ENCODE measurements at places on chromosomes 13 and 19.

DNA sequence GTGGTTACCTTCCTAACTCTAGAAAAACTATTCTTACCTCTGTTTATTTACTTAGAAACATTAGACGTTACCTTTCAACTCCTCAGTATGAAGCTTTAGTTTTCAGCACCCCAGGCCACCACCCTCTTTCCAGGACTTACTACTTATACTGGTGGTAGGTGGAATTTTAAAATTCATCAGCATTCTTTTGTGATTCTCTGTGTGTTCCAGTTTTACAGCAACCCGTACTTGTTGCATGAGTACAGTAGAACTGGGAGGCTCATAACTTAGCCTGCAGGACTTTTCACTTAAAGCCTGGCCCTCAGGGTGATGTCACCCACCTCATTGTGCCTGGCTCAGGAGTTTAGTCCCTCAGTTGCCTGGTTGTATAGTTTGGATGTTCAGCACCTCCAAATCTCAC lies 49.4 kb upstream of the ALOX5AP start:
- no peak for DNase-seq

DNA sequence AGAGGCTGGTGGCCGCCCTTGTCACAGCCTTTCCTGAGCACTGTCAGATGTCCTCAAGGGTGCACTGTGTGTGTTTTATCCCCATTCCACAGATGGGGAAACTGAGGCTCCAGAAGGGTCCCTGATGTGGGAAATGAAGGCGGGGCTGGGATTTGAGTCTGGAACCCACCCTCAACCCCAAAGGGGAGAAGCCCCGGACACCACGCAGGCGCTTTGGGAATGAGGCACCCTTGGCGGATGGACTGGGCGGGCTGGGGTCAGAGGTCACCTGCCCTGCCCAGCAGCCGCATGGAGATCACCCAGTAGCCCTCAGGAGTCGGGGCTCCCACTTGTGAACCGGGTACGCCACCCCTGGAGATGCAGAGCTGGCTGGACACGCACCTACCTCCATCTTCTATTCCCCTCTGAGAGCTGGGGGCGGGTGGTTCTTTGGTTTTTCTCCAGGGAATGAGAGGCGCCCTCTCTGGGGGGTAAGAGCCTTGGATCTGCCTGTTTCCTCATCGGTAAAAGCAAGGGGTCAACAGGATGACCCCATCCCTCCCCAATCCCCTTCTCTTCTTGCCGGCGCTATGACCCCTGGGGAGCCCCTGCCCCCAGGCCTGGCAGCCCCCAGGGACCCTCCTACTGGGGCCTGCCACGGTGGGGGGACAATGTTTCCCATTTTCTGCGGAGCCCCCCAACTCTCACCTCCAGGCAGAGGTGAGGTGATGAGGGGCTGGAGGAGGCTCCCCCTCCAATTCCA lies 8.3 kb upstream of the ONECUT3 start:
- peak; percentile 18 for DNase-seq

DNA sequence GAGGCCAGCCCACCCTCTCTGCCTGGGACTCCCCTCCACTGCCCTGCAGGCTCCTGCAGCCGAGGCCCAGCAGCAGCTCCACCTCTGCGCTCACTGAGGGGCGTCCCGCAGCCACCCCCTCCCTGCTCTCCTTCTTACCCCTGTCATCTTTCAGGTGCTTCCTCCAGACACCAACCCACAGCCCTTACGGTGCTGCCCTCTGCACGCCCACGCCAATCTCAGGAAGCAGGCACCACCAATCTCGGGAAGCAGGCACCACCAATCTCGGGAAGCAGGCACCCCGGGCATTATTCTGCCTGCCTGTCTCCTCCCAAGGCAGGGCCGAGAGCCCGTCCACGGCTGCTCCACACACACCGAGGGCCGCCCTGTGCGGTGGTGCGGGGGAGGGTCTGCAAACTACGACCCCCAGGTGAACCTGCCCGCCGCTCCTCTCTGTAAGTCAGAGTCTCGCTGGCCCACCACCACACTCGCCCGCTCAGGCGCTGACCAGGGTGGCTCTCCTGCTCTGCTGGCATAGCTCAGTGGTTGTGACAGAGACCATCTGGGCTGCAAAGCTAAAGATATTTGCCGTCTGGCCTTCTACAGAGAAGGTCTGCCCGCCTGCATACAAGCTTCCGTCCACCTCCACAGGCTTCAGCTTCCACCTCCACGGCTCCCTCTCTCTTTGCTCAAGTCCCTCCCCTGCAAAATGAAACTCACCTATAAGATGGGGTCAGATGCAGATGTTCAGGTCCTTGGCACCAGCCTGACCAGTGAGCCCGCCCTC lies 2.9 kb downstream of the LSM7 start:
- DNase-seq, result no peak

GRCh38 chr13:23432626-23433025 lies 876 bp downstream of the SACS start:
- no peak for DNase-seq

DNA sequence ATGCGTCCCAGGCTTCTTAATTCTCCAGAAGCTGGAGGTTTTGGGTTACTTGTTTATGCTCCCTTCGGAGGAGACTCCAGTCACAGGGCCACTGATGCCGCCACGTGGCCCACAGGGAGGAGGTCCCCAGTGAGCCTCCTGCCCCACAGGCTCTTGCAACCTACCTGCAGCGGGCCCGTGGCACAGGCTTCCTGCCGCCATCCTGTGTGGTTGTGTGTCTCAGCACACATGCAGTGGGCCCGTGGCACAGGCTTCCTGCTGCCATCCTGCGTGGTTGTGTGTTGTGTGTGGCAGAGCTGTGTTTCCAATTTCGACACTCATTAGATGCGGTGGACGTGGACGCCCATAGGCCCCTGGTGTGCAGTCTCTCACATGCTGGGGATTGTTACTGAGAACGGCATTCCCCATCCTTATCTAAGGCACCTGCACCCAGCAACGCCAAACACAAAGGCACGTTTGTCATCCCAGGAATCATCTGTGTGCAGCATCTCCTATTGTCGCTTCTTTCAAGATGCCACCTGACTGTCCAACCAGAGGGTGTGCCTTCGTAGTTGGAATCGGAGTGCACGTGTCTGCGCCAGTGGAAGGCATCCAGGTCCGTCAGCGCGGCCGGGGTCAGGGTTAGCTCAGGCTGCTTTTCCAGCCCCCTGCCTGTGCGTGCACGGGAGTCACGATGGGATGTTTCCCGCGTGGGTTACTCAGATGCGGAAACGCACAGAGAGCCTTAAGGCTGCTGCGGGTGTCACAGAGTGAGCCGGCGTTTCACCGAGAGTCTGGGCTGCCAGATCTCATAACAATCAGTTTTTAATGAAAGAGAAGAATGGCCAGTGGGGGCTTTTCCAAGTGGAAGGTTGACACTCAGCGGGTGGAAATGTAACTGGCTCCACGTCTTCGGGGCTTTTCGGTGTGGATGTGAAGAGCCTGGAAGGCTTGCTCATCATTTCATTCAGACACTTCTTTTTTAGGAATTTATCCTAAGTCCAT lies 119.8 kb downstream of the ATP11A start:
- no peak for DNase-seq

- DNase-seq, result no peak
These were observed 1.4 kb upstream of the ERFL start for GRCh38 chr19:41929536-41930071.

GRCh38 chr19:4066682-4067395 lies at the start of gene ZBTB7A:
Gene ZBTB7A, minus strand, starts transcription at chr19:4066899. Its CDS starts 11,667 bp downstream, at chr19:4055232.
- peak; percentile 75 for DNase-seq

DNA sequence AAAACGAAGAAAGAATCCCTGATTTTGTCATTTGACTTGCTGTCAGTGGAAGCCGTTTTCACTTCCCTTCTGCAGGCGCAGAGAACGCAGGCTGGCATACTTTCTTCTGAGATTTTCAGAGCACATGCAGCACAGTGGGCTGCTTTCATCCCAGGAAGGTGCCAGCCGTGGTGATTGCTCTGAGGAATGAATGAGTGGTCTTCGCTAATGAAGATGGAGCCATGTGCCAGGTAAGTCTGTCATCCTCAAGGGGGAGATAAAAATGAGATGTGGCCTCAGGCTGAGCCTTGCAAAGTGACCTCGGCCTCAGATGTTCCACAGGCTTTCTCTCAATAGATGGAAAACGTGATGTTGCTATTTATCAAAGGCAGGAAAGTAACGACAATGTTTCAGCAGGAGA lies 94.6 kb upstream of the FARP1 start:
- DNase-seq, result no peak

GRCh38 chr19:16153582-16154336 lies 10.3 kb downstream of the HSH2D start:
- no peak for DNase-seq

GRCh38 chr19:47489072-47489914 lies 5.3 kb upstream of the KPTN start:
- no peak for DNase-seq

GRCh38 chr13:97108530-97108900 lies 113.6 kb upstream of the MBNL2 start:
- no peak for DNase-seq

DNA sequence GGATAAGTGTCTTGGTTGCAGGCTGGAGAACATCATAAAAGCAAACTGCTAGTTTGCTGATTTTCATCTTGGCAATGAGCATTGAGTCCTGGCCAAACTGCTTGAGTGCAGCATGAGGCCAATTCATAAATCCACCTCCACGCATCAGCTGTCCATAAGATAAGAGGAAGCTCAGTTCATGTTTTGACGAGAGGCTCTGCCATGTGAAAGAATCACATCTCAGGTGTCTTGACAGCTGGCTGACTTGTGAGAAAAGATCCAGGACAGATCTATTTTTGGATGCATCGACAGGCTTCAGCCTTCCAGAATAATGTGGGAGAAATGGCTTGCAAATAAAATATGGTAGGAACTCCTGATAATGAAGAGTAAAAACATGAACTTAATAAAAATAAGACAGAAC lies 5.4 kb upstream of the ZNF682 start:
- no peak for DNase-seq

- no peak for DNase-seq
These were observed 12.5 kb downstream of the ZNF787 start for GRCh38 chr19:56108447-56109195.

GRCh38 chr13:111978546-111978945 lies 88.4 kb upstream of the SOX1 start:
- DNase-seq, result no peak

DNA sequence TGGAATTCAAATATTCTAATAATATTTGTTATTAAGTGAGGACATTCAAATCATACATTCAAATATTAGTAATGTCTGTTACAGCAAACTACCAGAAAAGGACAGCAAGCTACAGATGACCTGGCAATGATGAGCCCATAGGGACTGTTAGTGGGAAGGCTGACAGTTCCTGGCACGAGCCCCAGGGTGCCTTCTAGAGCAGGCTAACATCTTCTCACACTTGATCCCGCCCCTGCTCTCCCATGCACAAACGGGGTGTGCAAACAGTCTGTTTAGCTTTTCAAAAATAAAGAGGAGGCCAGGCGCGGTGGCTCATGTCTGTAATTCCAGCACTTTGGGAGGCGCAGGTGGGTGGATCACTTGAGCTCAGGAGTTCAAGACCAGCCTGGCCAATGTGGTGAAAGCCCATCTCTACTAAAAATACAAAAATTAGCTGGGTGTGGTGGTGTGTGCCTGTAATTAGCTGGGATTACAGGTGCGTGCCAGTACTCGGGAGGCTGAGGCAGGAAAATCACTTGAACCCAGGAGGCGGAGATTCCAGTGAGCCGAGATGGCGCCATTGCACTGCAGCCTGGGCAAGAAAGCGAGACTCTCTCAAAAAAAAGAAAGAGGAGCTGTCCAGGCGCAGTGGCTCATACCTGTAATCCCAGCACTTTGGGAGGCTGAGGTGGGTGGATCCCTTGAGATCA lies 9.6 kb upstream of the GARRE1 start:
- DNase-seq, result no peak

DNA sequence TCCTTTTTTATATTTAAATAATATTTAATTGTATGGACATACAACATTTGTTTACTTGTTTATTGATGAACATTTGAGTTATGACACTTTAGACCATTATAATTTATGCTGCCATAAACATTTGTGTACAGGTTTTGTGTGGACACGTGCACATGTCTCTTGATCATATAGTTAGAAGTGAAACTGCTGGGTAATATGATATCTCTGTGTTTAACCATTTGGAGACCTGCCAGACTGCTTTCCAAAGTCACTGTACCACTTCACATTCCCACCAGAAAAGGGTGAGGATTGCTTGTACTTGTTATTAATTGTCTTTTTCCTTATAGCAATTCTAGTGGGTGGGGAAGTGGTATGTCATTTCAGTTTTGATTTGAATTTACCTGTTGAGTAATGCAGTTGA lies 145.6 kb upstream of the KLHL1 start:
- no peak for DNase-seq

DNA sequence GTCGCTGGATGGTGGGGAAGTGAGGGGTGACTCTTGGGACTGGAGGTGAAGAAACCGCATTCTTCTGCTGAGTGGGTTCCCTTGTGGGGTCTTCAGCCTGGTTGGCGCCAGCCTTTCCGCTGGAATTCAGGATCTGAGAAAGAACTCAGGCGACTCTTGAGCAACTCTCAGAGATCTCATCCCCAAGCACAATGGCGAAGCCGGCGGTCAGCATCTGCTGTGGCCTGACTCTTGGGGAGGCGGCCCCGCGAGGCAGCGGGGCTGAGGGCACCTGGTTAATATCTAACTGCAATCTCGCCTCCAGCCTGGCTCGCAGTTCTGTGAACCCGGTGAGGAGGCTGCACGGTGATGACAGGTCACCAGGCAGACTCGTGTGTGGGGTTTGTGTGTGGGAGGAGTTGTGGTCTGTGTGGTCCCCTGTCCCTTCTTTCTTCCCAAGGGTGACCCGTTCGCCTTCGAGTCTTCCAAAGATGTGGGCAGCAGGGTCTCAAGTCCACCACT lies 883 bp downstream of the ZNF441 start:
- DNase-seq, result no peak

- no peak for DNase-seq
These were observed 12.4 kb downstream of the WDR87 start for GRCh38 chr19:37893845-37894575.

- DNase-seq, result no peak
These were observed 19.5 kb upstream of the ATP8A2 start for GRCh38 chr13:25352230-25352629.

DNA sequence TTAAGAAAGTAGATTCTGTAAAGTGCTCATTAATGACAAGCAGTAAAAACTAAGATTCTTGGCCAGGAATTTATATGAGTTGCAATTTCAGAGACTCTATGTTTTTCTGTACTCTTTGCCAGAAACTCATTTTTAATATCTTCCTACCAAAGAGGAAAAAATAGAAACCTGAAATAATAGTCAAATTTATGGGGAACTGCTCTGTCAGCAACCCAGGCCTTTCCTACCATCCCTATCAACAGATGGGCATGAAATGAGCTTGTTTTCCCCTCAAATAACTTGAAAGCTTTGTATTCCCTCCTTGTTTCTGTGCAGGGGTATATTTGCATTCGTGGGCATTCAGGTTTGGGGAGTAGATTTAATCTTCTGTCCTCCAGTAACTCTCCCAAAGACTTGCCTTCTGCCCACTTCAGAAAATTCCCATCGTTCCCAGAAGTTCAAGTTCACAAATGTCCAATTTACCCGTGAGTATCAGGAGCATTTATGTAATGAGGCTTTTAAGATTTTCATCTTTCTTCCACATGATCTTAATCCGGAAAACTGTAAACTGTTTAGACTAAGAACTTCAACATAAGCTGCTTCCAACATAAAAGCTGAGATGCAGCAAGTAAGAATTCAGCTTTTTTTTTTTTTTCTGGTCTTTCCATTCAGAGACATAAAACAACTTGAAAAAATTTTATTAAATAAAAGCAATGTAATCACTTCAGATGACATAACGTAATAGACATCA lies 363.1 kb downstream of the EFNB2 start:
- no peak for DNase-seq
